ENCODE measurements at places on chromosomes 11 and 22.

DNA sequence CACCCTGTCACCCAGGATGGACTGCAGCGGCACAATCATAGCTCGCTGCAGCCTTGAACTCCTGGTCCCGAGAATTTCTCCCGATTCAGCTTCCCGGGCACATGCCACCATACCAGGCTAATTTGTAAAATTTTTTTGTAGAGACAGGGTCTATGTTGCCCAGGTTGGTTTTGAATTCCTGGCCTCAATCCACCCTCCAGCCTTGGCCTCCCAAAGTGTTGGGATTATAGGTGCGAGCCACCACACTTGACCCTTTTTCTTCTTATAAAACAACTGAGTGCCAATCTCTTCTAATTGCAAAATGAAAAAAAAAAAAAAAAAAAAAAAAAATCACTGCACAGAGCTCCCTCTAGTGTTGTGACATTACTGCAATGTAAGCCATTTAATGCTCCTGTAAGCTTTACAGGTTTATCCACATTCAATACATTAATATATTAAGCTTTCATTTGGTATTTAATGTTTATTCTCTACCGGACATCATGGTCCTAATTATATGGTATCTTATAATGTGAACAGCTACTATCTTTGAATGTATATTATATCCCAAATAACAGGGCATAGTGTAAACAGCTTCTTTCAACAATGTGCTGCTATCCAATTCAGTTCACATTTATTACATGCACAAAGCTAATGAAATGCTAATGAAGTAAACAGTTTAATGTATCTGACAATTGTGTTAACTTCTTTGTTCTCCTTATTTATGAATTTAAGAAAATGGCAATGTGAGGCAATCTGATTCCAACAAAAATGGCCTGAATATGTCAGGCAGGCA is 44.6 kb downstream of the COPB1 start:
- no peak for DNase-seq

- peak; percentile 73 for DNase-seq
Observed at GRCh38 chr11:65112546-65113360, 1.1 kb downstream of the TM7SF2 start.

DNA sequence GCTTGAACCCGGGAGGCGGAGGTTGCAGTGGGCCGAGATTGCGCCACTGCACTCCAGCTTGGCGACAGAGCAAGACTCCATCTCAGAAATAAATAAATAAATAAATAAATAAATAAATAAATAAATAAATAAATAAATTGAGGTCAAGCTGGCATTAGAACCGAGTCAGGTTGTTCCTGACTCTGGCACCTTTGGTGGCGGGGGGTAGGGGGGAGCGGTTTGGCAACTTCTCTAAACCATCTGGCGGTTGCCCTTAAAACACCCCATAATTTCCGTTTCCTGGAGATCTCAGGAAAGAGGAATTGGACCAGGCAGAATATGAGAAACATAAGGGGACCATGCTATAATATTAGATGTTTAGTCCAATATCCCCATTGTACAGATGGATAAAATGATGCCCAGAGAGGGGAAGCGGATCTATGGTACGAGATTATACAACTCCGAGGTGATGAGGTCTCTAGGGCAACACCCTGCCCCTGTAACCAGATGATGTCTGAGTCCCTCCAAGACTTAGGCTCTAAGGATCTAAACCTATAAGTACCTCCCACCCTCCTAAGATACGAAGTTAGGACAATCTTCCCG is 785 bp downstream of the CLPB start:
- no peak for DNase-seq

- DNase-seq, result no peak
Observed at GRCh38 chr11:70399681-70400112, 1.4 kb downstream of the CTTN start.

DNA sequence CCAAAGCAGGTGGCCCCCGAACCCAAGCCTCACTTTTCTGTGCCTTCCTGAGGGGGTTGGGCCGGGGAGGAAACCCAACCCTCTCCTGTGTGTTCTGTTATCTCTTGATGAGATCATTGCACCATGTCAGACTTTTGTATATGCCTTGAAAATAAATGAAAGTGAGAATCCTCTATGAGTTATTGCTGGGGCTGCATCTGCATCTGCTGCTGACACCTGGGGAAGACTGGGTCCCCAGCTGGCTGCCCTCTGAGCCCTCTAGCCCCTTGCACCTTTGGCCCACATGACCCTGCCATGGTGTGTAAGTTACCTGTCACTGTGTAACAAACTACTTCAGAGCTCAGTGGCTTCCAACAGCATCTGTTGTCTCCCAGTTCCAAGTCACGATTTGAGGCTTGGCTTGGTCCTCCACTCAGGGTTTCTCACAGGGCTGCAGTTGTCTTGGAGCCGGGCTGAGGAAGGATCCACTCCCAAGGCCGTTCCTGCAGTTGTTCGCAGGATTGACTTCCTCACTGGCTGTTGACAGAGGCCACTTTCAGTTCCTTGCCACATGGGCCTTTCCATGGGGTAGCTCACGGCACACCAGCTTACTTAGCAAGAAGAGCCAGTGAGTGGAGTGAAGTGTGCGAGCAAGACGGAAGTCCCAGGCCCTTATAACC is 13.5 kb upstream of the UVRAG start:
- no peak for DNase-seq

DNA sequence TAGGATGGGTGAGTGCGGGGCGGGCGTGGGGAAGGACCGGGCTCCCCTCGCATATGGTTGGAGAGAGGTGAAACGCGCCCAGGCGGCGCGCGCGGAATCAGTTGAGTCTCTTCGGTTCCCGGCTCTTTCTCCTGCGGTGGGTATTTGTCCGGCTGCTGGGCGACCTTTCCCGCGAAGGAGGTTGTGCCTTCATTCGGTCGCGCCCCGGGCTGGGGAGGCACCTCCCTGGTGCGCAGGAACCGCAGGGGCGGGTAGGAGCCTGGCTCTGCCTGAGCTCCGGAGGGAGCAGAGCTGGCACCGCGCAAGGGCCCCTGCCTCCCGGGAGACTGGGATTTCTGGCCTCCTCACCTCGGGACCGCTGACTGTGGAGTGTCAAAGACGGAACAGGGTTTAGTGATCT is 27.5 kb downstream of the SAA4 start:
- no peak for DNase-seq

DNA sequence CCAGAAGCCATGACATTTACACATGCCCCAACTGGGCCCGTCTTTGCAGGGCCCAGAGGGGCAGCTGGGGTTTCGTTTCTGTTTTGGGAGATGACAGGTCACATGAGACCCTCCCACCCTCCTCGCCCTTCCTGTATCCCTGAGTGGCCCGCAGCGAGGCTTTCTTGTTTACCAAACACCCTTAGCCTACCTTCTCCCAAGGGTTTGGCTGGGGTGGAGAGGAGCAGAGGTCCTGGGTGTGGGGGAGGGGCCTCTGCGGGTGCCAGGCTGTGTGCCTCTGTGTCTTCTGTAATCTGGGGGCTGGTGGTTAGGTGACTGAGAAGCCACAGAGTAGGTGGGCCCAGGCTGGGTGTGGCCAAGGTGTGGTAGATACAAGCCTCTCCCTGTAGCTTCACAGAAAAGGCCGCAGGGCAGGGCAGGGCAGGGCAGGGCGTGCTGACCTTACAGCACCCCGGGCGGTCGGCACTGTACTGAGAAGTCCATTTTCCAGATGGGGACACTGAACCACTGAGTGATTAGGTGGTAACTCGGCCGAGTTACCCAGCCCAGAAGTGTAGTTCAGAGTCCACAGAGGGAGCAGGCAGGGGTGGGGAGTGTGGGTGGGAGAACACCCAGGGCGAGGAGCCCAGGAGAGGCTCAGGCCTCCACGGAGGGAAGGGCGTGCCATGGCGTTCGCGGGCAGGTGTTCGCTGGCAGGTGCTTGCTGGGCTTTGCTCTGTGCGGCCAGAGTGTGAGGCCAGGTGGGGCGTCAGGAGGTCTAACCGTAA is 8.7 kb downstream of the PRR5 start:
- no peak for DNase-seq

DNA sequence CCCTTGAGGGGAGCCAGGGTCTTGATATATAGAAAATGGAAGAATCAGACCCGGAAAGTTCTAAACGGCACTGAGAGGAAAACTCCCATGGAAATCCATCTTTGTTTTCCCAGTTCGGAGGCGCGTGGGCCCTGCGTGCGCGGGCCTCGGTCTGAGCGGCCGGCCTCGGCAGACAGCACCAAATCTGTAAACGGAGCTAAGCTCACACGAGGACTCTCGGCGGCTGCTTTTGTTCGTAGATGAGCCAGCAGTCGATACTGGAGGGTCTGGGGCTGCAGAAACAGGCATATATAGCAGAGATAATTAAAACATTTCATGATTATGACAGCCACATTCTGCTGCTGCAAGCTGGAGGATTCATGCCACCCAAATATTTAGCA is 68.5 kb upstream of the PPARA start:
- DNase-seq, result no peak

- DNase-seq, result no peak
Observed at GRCh38 chr11:9169595-9170295, 78.3 kb upstream of the SCUBE2 start.

DNA sequence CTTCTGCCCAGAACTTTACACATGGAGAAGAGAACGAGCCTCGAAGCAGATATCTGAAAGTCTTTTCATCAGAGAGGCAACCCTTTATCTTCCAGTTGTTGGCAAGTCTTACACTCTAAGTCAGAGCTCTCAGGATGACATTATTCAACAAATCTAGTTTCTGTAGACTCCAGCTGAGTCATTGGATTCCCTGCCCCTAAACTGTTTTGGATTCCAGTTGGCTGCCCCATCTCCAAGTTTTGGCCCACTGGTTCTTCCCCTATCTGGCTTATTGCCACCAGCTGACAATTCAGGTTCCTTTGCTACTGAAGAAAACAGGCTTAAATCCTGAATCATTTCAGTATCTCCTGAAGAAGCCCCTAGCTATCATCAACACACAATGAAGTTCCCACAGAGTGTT is 14.2 kb downstream of the SAAL1 start:
- no peak for DNase-seq

DNA sequence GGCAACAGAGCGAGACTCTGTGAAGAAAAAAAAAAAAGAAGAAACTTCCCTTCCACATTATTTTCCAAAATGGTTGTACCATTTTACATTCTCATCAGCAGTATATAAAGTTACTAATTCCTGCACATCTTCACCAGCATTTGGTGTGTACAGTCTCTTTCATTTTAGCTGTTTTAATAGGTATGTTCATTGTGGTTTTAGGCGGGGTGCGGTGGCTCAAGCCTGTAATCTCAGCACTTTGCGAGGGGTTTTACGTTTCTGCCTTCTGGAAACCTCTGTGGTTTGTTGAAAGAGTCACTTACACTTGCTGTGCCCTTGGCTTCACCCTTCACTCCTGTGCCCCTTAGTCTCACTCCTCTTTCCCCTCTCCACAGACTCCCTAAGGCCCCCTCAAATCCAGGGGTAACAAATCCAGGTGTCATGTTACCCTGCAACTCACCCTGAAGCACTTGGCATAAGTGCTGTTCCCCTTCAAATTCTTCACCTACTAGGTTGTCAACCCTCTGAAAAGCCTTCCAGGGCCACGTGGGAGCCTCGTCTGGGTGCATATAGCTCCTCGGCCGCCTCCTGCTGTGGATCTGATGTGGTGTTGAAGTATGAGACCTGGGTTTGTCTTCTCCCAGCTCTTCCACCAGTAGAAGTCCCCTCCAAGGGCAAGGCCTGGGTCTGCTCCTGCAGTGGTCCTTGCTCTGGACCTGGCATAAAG is 20.8 kb downstream of the TOB2 start:
- no peak for DNase-seq

DNA sequence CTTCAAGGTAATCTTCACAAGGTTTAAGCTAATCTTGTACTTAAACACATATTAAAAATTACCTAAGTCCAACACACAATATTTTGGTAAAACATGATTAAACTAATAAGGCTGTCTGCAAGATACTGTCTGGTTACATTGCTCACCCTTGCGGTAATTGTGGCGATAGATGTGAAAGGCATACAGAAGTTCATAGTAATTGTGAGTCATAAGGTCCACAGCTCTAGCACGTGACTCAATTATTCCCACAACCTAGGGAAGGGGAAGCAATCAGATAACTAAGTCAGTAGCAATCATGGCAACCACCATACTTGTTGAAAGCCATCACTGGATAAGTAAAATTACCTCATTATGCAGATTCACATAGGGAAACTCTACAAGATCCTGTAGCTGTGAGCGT is 30.5 kb upstream of the FNBP4 start:
- DNase-seq, result no peak

DNA sequence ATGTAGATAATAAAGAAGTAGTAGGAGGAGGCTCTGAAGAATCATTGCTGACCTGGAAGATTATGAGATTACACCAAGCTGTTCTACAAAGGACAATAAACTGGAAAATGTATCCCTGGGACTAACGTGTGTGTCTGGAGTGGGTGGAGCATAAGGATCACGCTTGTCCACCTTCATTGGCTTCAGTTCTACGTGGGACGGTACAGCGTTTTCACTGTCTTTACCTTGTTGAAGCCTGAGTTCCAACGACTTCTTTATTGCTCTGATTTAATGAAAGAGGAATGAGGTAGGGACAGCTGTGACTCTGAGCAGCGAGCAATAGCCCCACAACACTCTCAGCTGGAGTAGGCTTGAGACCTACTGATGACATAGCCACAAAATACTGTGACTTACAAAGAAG is 87.0 kb downstream of the ARHGAP42 start:
- no peak for DNase-seq

GRCh38 chr11:58641803-58642581 is 19.5 kb downstream of the CNTF start:
- no peak for DNase-seq

GRCh38 chr22:44309137-44309536 is 3.6 kb downstream of the SHISAL1 start:
- DNase-seq, result no peak

- DNase-seq, result no peak
Observed at GRCh38 chr11:74024261-74025029, 15.6 kb upstream of the UCP3 start.

GRCh38 chr11:132717824-132718223 is 814.5 kb downstream of the OPCML start:
- DNase-seq, result no peak

Measured in HuH-7 (cell line).